ENCODE measurements at places on chromosomes 7 and 10.

- no peak for DNase-seq
Measured at GRCh38 chr10:6383096-6383812, 180.5 kb downstream of the PFKFB3 start.

GRCh38 chr10:77620731-77621130 lies 16.9 kb downstream of the KCNMA1 start:
- DNase-seq, result no peak

GRCh38 chr10:114359041-114359952 lies 45.0 kb downstream of the AFAP1L2 start:
- no peak for DNase-seq

- DNase-seq, result no peak
Measured at GRCh38 chr7:52249741-52250140, 785.7 kb upstream of the POM121L12 start.

DNA sequence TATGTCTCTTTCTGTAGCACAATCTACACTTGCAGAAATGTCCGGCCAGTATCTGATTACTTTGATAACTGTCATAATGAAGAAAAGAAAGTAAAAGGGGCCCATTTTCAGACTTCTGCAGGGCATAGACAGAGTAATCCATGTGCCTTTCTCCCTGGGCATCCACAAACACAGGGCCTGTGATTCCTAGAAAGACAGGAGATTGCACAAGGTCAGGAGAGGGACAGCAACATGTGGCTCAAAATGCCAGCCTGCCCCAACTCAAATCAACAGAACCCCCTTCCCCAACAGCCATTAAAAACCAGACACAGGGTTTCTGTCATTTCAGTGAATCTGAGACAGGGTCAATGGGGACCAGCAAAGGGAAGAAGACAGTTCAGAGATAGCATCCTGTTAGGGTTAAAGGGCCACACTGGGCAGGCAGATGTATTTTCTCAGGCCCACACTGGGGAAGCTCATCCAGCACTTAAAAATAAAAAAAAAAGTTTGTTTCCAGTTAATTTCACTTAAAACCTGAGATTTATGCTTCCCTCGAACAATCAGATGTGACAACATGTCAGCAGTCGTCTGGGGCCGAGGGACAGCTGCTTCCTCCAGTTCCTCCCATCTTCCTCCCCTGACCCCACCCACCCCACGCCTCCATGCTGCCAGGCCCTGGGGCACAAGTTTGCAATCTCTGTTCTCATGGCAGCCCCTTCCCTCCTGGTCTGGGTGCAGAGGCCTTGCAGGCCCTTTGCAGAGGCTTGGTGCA lies 30.7 kb upstream of the ACSL5 start:
- DNase-seq, result no peak

DNA sequence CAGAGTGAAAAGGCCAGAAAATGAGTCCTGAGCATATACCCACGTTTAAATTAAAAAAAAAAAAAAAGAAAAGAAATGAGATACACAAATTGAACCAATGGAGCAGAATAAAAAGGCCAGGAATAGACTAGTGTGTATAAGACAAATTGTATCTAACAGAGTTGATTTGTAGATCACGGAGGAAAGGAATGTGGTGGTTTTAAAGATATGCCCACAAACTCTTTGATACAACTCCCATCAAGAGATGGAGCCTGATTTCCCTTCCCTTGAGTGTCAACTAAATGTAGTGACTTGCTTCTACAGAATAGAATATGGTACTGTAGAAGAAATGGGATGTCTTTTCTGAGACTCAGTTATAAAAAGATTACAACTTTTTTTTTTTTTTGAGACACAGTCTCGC lies 10.4 kb downstream of the SYPL1 start:
- DNase-seq, result no peak

- DNase-seq, result no peak
Measured at GRCh38 chr10:76026176-76026771, 594.9 kb downstream of the LRMDA start.

DNA sequence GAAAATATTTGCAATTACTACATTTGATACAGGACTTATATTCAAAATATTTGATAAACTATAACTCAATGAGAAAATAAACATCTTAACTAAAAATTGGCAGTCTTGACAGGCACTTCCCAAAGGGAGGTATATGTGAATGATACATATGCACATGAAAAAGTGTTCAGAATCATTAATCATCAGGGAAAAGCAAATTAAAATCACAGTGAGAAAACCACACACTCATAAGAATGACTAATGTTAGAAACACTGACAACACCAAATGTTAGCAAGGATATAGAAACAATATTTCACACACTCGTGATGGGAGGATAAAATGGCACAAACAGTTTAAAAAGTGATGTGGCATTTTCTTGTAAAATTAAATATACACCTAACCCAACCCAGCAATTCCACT lies 4.1 kb upstream of the VPS26A start:
- no peak for DNase-seq

GRCh38 chr10:28396331-28396730 lies 93.5 kb upstream of the MPP7 start:
- DNase-seq, result no peak

GRCh38 chr10:59008452-59008851 lies 168.0 kb upstream of the PHYHIPL start:
- no peak for DNase-seq

Measured in retinal pigment epithelial cell (primary cell).